ENCODE measurements at places on chromosomes 6 and 20. TPM values are rescaled to one million over a fixed set of nuclear protein-coding genes. Genes with fewer than 3 reads are reported as not detected.

The GNMT gene
- total RNA-seq = 0.68 TPM

The C6orf52 gene
- total RNA-seq = 2.9 TPM

GRCh38 chr20:18701969-18702368 is 111.6 kb upstream of the SCP2D1 start:
- H3K27ac ChIP-seq = no peak overlapping the region
- H3K36me3 ChIP-seq = no peaks in the 10 kb centered on the region
- no peak for DNase-seq
- H3K27me3 ChIP-seq = no peaks in the 10 kb centered on the region

GRCh38 chr6:1587546-1587945 is 22.2 kb upstream of the FOXC1 start:
- no peak for DNase-seq
- no peak overlapping the region for H3K4me3 ChIP-seq
- H3K27me3 ChIP-seq = peaks cover 3% of the 10 kb centered on the region
- no peaks in the 10 kb centered on the region for H3K36me3 ChIP-seq
- H3K4me1 ChIP-seq = no peaks in the 10 kb centered on the region

DNA sequence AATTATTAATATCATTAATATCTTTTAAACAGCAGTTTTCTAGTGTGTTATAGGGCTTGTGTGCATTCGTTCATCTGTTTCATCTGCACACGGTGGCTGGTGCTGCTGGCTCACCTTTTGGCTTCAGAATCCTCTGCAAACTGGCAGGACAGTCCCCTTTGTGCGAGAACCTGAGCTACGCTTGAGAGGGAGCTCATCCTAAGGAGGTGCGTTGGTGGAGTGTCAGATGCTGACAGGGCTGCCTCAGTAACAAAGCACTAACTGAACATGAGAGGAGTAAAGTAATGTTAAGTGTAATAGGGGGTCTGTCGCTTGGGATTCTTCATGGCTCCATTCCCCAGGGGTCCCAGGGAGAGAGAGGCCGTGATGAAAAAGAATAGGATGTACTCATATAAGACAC is 22.4 kb downstream of the ELOVL2 start:
- no peaks in the 10 kb centered on the region for H3K36me3 ChIP-seq
- H3K4me1 ChIP-seq = peaks cover 3% of the 10 kb centered on the region
- peaks cover 3% of the 10 kb centered on the region for H3K27me3 ChIP-seq
- no peak overlapping the region for H3K27ac ChIP-seq
- DNase-seq = no peak
